Breast epithelium (tissue), 4 donors: ENCODE measurements at places on chromosomes 1 and 21. TPM values are rescaled to one million over a fixed set of nuclear protein-coding genes. Genes with fewer than 3 reads are reported as not detected.

TCHH gene
- 3.0 TPM for total RNA-seq

KIF2C gene
- 0.73 TPM for total RNA-seq

INAVA gene
- total RNA-seq = not detected

KCNE2 gene
- 0.66 TPM for total RNA-seq

SPRR4 gene
- total RNA-seq = not detected

SLC5A3 gene
- 54.9 TPM for total RNA-seq

LRRC3 gene
- total RNA-seq = 2.0 TPM

SPRR2D gene
- total RNA-seq = not detected

RCC2 gene
- total RNA-seq = 33.2 TPM

KRTAP19-3 gene
- total RNA-seq = not detected

CCNL2 gene
- total RNA-seq = 325 TPM

AGL gene
- 26.6 TPM for total RNA-seq

SUSD4 gene
- total RNA-seq = 16.7 TPM

CCDC181 gene
- total RNA-seq = 0.73 TPM

RGS1 gene
- total RNA-seq = 210 TPM

ALPL gene
- total RNA-seq = 98.0 TPM

OR2L3 gene
- total RNA-seq = 0.33 TPM

UTS2 gene
- total RNA-seq = not detected

TTC34 gene
- 0.88 TPM for total RNA-seq

NBPF3 gene
- 20.6 TPM for total RNA-seq
